ENCODE measurements at places on chromosomes 1 and 21. TPM values are rescaled to one million over a fixed set of nuclear protein-coding genes. Genes with fewer than 3 reads are reported as not detected.

GRCh38 chr1:31326461-31326860 lies 29.6 kb downstream of the ZCCHC17 start:
- no peak for DNase-seq

GRCh38 chr1:228544021-228544850 lies 57.1 kb downstream of the RNF187 start:
- no peak for DNase-seq

GRCh38 chr1:29271724-29272123 lies 35.4 kb downstream of the PTPRU start:
- DNase-seq = no peak

DNA sequence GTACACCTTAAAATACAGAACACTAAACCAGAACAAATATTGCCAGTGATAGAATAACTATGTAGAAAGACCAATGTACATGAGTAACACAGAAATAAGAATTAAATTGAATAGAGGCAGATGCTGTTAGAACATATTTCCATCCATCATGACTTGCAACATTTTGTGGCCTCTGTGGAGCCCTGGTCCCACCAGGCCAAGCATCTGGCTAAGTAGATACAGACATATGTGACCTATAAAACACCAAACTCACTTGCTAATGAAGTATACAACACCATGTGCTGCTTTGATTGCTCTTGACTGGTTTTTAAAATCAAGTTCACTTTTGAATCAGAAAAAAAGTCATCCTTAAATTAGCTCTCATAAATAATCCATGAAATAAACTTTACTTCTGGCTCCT lies 20.5 kb downstream of the SLC19A2 start:
- DNase-seq = no peak

DNA sequence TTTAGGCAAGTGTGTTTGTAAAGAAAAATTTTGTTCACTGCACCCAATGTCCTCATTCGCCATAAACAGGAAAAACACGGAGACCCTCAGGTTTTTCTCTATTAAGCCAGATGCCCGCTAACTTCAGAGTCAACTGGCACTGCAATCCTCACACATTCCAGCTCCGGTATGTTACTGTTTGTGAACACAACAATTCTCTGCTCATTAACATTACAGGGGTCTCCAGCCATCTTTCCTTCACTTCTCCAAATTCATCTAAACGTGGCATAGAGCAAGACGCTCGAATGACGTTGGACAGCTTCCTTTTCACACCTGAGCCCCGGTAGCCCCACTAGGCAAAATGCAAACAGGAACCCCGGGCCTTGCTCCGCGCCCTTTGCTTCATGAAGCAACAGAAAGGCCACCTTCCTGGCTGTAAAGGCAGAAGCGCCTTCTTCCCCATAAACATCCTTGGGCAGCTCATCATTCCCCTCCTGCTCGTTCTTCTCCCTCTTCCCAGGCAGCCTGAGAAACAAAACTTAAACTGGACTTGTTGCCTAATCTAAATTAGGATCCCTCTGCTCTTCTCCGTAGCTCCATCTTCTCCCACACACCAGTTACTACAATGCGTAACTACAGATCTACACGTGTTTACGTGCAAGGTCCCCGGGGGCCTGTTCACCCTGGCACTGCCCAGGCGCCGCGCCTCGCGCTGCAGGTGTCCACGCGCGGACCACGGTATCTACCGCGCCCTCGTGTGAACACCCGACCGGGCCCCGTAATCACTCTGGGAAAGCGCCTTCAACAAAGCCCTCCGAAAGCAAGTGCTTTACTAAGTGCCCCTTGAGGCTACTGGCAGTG lies 1.2 kb downstream of the LBR start:
- no peak for DNase-seq

DNA sequence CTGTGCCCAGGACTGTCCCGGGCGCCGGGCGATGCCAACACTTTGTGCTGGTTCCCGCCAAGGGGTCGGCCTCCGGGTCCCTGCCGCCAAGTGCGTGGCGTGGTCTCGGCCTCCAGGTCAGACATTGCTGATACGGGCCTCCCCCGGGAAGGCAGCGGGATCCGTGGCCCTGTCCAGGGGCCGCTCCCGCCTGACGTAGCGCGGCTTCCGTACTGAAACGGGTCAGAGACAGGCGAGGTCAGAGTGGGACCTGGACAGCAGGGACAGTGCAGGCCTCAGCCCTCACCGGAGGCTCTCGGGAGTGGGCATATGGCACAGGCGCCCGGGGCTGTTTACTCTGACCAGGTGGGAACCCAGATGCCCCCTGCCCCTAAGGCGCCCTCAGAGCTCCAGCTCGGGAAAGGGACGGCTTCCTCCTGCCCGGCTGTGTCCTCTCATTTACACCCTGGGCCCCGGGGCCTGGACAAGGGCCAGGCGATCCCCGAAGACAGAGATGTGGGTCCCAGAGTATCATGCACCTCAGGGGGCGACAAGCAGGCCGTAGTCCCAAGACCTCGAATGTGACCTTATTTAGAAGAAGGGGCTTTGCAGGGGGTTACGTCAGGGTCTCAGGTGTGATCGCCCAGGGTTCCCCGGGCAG lies 8.8 kb upstream of the RNF223 start:
- peak; percentile 4 for DNase-seq

DNA sequence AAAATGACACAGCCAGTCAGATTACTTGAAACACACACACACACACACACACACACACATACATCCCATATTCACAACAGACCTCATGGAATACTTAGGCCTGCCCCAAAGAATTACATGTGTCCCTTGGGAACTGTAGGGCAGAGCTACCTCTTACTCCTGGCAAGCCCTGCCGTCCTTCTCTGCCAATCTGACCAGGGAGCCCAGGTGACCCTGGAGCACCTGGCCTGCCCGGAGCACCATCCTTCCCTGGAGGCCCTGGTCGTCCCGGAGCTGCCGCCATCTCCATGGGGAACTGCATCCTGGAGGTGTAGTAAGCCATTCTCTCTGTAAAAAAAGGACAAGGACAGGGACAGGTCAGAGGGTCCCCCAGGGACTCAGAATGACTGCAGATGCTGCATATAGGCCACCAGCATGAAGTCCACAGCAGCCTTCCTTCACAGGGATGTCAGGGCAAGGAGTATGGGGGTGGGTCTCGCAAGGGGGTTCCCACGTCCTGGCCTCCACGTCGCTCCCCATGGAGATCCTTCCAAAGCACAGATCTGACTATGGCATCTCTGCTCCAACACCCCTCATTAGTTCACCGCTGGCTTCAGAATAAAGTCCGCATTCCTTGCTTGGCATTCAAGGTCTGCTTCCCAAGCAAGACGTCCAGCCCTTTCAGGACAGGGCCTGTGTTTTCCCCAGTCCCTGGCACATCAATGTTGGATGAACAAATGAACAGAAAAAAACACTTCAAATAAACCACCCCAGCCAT lies 9.2 kb upstream of the PEF1 start:
- no peak for DNase-seq

- no peak for DNase-seq
Measured at GRCh38 chr1:200161801-200162200, 134.3 kb downstream of the NR5A2 start.

KCNAB2 gene
- 202 TPM for total RNA-seq

LCE1D gene
- not detected for total RNA-seq

OR2L2 gene
- total RNA-seq = not detected

CLDN17 gene
- total RNA-seq = not detected

BMP8B gene
- total RNA-seq = 0.23 TPM

TFF3 gene
- total RNA-seq = 0.96 TPM

CD1C gene
- total RNA-seq = 0.61 TPM

SLC41A1 gene
- total RNA-seq = 32.4 TPM

CFAP74 gene
- total RNA-seq = not detected

Measured in activated T-cell treated with anti-CD3 and anti-CD28 coated beads, Interleukin-2, amount 50 U/mL, for 4 hours (primary cell).